ENCODE measurements at places on chromosomes 3 and 15.

DNA sequence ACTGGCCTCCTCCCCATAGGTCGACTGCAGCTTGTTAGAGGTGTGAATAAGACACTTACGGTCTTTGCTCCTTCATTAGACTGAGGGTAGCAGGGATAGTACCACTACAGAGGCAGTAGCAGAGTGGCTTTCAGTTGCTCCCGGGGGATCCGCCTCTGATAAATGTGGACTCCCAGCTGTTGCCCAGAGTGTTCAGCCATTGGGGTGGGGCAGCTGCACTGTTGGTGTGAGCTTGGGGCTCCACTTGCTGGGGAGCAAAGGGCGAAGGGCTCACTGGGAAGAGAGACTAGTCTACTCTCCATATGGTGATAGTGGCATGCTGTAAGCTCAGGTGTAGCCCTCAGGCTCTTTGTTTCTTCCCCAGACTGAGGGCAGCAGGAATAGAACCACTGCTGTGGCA is 239.1 kb downstream of the LRRN1 start:
- no peak for DNase-seq

- no peak for DNase-seq
Measured at GRCh38 chr3:37474901-37475331, 300.5 kb upstream of the LRRFIP2 start.

GRCh38 chr3:131907796-131908195 is 127.0 kb downstream of the CPNE4 start:
- no peak for DNase-seq

- no peak for DNase-seq
Measured at GRCh38 chr3:139265131-139266016, 78.4 kb upstream of the MRPS22 start.

- DNase-seq, result no peak
Measured at GRCh38 chr15:43519196-43519595, 1.8 kb downstream of the MAP1A start.

- DNase-seq, result no peak
Measured at GRCh38 chr3:127438951-127439350, 151.1 kb upstream of the PRR20G start.

GRCh38 chr3:24722087-24722486 is 227.4 kb upstream of the THRB start:
- DNase-seq, result no peak

GRCh38 chr3:21477541-21478288 is 273.3 kb downstream of the ZNF385D start:
- DNase-seq, result no peak

DNA sequence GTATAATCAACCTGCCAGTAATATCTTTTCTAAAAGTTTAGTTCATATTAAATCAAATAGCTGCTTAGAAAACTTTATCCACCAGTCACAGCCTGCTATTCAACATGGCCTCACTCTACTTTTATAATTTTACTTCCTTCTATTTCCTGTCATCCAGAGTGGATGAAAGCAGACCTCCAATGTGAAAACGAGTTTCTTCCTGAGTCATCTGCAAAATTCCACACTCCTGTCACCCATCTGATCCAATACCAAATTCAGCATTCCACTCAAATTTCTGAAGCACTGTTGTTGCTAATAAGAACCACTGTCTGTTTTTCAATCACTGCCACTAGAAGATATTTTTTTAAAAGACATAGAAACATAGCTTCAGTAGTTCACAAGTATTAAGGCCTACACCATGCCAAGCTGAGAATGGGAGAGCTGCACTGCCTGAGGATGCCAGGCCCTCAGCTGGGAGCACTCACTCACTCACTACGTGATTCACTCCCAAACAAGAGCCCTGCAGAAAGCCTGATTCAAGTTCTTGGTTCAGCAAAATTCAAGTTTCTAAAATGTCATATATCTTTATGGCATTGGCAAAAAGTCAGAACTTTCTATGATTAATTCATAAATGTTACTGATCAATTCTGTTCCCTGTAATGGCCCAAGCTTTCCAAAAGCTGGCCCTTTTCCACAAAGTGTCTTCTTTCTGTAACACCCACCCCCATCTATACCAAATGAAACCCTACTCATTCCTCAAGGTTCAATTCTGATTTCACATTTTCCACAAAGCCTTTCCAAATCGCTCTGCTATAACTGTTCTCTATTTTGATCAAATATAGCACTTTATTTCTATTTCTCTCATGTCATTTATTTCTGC is 82.9 kb downstream of the FSIP1 start:
- no peak for DNase-seq

DNA sequence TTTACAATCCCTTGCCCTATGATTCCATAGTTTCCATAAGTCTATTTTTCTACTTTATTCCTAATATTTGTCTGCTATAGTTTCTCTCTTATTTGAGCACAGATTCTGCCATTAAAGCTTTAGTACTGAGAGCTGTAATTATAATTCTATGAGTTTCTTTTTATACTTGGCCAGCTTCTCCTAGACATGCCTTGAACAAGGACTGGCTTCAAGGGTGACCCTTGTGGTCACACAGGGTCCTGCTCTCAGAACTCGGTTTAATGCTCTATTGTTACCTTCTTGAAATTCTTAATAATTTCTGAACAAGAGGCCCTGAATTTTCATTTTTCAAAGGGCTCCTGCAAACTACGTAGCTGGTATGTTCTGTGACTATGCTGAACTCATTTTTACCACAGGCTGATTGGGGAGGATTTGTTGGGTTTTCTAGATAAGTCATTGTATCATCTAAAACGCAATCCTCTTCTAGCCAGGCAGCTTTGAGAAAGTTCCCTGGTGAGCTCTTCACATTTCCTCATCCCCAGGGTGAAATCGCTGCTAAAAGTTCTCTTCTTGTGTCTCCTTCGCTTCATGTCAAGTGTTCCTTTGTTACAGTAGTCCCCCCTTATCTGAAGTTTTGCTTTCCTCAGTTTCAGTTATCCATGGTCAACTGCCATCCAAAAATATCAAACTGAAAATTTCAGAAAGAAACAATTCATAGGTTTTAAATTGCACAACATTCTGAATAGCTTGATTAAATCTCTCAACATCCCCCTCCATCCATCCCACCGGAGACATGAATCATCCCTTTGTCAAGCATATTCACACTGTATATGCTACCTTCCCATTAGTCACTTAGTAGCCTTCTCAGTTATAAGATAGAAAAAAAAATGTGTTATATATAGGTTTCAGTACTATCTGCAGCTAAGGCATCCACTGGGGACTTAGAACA is 12.6 kb upstream of the PLCL2 start:
- no peak for DNase-seq
